GM20000 (cell line): ENCODE measurements at places on chromosomes 13 and 19.

DNA sequence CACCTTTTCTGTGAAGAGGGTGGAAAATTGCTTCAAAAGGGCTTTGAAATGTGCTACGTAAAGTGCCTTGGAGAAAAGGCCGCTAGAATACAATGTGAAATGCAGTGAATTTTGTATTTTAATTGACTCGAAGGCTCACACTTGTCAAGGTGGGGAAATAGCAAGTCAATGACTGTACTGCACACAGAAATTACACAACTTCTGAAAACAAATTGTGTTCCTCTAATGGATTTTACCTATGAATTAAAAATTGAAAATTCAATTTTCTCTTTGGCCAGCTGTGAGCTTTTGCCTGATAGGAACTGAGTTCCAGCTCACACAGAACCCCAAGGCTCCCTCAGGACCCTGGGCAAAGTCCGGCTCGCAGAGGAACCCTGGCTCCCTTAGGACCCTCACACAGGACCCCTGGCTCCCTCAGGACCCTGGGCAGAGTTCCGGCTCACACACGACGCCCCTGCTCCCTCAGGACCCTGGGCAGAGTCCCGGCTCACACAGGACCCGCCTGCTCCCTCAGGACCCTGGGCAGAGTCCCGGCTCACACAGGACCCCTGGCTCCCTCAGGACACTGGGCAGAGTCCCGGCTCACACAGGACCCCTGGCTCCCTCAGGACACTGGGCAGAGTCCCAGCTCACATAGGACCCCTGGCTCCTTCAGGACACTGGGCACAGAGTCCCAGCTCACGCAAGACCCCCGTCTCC, 324.9 kb downstream of the UQCRFS1 start:
- no peak for DNase-seq

DNA sequence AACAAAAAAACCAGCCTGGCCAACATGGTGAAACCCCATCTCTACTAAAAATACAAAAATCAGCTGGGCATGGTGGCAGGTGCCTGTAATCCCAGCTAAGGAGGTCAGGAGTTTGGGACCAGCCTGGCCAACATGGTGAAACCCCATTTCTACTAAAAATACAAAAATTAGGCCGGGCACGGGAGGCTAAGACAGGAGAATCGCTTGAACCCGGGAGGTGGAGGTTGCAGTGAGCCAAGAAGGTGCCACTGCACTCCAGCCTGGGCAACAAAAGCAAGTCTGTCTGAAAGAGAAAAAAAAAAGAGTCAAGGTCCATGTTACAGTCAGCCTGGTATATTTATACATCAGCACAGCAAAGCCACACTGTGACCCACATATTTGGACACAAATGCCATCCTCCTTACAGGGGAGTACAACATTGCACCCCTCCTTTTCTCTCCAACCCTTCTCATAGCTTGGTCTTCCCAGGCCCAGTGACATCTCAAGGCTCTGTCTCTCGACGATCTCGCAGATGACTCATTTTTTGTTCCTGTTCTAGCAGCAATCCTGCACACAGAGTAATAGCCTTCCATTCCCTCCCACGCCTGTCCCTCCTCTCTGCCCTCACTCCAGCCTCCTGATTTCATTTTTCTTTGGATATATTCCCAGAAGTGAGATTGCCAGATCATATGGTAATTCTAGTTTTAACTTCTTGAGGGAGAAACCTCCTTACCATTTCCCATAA, 21.0 kb upstream of the DPP9 start:
- no peak for DNase-seq

DNA sequence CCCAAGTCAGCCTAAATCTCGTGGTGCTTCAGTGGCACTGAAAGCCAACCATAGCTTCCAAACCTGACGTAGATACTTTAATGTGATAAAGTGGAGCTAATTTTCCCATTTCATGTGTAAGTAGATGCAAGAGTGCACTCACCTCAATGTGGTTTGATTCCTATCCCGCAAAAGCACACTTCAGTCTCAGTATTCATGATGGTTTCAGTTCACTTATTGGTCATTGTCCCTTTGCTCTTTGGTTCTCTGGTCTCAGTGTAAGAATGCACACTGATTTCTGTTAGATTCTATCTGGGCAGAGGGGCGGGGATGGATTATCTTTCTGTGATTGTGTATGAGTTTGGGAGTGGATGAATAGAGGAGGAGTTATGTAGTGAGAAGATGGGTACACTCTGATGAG, 340.6 kb downstream of the KCNRG start:
- DNase-seq = no peak

- DNase-seq = no peak
These were observed 10.9 kb downstream of the CEACAM19 start for GRCh38 chr19:44681992-44682790.

DNA sequence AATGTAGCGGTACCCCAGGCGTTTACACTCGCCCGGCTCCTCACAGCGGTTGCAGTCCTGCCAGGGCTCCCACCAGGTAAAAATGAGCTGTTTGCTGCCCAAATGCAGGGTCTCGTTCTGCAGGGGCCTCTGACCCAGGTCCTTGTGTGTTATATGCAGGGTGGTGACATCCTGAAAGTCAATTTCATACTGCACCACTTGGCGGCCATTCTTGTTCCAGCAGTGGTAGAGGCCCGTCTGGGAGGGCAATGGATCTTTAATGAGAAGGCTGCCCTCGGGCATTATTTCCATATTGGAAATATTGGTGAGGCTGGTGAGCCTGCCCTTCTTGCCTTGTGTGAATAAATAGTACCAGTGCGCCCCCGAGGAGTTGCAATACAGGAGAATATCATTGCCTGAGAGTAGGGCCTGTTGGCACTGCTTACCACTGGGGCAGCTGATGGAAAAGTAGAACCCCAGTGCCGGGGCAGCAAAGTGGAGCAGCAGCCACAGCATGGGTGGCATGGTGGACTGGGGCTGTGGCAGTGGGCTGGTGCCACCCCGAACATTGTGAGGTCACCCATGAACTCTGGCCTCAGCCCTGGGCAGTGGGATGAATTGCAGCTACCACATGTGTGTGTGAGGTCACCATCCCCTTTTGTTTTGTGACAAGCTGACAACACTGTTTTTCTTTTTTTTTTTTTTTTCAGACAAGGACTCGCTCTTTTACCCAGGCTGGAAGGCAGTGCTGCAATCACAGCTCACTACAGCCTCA, at the start of gene FAM187B:
FAM187B (minus strand) TSS at position 563 of the 754 bp plus-strand sequence; CDS start at position 504, 59 bp downstream.
- DNase-seq = no peak

DNA sequence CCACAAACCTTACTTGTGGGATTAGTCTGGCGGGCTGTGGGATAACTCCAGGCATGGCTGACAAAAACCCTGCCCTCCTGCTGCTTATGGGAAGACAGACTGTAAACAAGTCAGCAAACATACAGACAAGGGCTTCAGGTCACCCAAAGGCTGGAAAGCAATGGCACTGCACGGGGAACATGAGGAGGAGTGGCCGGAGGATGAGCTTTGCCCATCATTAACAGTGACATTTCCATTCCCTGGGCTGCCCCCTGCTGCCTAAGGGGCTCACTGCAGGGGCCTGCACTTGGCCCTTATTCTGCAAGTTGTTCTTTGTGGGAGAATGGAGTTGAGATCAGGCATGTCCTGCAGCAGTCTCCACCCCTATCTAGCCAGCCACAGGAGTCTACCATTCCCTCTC, 91.3 kb downstream of the UQCRFS1 start:
- DNase-seq = no peak

DNA sequence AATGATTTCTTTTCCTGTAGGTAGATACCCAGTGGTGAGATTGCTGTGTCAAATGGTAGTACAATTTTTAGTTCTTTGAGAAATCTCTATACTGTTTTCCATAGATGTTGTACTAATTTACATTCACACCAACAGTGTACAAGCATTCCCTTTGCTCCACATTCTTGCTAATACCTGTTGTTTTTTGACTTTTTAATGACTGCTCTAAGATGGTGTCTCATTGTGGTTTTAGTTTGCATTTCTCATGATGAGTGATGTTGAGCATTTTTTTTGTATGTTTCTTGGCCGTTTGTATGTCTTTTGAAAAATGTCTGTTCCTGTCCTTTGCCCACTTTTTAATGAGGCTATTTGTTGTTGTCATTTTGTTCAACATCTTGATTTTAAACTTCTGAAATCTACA, 103.3 kb downstream of the DGKH start:
- no peak for DNase-seq

GRCh38 chr13:47964863-47965262, 36.2 kb downstream of the SUCLA2 start:
- DNase-seq = no peak

DNA sequence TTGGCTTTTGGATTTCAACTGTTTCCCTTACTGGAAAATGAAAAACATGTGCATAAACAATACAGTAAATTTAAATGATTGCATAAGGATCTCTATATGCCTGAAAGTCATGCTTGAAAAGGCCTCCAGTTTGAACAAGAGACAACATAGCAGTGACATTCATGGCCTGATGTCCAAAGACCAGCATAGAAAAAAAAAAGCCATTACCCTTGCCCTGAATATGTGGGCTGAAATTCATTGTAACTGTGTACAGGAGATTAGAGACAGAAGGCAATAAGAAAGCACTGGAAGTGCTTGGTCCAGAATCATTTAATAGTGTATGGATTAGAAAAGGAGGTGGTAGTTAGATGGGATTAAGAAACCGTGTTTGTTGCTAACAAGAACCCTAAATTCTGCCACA, 15.4 kb downstream of the MIR17HG start:
- DNase-seq = no peak
